ENCODE measurements at places on chromosomes 16 and 17. TPM values are rescaled to one million over a fixed set of nuclear protein-coding genes. Genes with fewer than 3 reads are reported as not detected.

- peaks cover 5% of the 10 kb centered on the region for H3K4me1 ChIP-seq
- no peak for DNase-seq
Observed at GRCh38 chr16:83942815-83943515, 10.1 kb upstream of the OSGIN1 start.

- no peak for DNase-seq
- H3K36me3 ChIP-seq, result no peaks in the 10 kb centered on the region
- H3K4me1 ChIP-seq, result peaks cover 16% of the 10 kb centered on the region
- H3K27ac ChIP-seq, result peak overlapping the region; percentile 6
- no peaks in the 10 kb centered on the region for H3K27me3 ChIP-seq
Observed at GRCh38 chr17:39073916-39074315, 77.5 kb downstream of the PLXDC1 start.

DNA sequence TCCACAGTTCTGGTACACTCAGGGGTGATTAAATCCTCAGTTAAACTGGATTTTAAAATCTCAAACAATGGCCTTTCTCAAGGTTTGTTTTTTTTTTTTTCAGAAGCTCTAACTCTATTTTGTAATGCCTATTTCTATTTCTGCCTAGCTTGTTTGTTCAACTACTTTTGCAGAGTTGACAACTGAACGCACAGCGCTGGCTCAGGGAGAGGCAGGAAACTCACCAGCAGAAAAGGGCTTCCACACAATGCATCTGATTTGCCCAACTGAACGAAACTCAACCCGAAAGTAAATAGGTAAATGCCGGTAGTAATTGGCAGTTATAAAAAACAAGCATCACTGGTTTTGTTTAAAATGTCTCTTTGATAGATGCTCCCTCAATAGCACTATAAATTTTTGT is 52.7 kb upstream of the CNEP1R1 start:
- H3K27ac ChIP-seq, result no peak overlapping the region
- H3K4me1 ChIP-seq, result no peaks in the 10 kb centered on the region
- no peaks in the 10 kb centered on the region for H3K36me3 ChIP-seq

DNA sequence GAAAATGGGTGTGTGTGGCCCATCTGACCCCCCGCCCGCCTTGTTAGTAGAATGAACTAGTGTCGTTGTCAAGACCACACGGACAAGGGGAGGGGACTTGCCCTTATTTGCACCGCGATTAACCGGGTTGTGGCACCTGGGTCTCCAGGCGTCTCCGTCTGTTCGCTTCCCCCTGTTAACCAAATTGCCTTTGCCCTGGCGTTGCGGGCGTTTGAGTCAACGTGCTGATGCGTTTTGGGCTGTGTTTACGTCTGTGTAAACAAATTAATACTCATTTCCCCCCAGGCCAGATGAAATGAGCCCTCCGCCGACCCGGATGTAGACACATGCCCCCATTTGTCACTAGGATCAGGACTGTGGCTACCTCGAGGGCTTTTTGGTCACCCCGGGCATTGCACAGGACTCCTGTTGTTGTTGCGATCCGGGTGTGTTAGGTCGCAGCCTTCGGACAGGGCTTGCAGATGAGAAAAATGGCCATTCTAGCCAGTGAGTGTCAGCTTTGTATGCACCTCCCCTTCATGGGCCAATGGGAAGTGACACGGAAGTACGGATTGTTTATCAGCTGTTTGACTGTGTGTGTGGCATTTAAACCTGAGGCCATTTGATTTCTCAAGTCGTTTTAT is 906 bp downstream of the RBL2 start:
- H3K27ac ChIP-seq, result peak overlapping the region; percentile 94
- peaks cover 27% of the 10 kb centered on the region for H3K4me1 ChIP-seq
- H3K4me3 ChIP-seq, result peak overlapping the region; percentile 92
- peaks cover 20% of the 10 kb centered on the region for H3K36me3 ChIP-seq

Gene CLEC19A
- total RNA-seq, result not detected

Gene GPT2
- 4.8 TPM for total RNA-seq

Gene GAST
- total RNA-seq, result not detected

Gene SLC9A5
- 4.5 TPM for total RNA-seq
